ENCODE measurements at places on chromosomes 3 and 15.

DNA sequence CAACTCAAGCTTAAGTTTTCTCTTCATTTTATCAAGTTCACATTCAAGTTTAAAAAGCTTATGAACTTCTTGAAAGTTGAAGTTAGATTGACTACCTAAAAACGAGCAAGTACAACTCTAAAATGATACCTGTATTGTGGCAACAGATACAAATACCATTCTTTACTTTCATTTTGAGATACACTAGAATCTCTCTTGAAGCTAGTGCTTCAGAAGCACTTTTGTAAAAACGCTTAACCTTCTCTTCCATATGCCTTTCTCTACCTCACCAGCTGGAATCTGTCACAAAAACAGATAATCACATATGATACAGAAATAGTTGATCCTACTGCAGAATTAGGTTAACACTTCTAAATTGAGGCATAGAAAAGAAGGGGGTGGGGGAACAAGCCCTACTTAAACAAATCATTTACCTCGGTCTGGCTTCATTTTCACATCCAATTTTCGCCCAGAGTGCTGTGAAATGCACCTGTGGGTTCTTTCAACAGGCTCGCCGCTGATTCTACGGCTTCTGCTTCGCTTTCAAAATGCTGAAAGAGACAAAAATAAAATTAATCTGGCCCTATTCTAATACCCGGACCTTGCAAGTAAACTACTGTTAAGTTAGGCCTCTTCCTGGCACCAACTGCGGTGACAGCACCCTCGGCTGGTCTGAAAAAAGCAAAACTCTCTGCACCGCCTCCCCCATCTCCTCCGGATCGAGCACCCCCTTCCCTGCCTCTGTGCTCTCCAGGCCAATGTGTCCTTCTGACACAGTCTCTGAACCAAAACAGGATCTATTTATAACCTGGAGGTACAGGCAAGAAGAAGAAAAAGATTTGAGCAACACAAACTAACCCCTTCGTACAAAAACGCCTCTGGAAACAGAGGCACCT, 1.4 kb downstream of the ATOSA start:
- DNase-seq = peak; percentile 75

DNA sequence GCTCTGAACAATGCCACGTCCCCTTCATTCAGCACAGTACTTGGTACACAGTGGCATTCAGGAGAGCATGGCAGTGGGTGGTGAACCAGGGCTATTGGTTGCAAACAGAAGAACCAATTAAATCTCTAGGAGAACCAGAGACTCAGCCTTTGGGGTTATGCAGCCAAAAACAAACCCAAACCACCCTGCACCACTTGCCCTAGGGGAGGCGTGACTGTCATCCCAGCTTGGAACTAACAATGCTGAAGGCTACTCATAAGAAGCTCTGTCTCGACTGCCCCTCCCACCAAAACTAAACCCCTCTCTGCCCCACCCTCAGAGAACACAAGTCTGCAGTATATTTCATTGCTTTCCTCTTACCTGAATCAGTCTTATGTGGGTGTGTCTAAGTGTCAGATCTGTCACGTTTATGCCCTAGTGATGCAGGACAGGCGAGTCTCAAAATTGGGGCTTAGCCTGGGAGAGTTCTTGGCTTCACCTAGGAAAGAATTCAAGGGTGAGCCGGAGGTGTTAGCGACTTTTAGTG, 15.2 kb upstream of the KLHL40 start:
- DNase-seq = no peak

GRCh38 chr3:8455526-8456411, 45.9 kb upstream of the LMCD1 start:
- DNase-seq = no peak

GRCh38 chr15:59991834-59992233, 12.3 kb upstream of the FOXB1 start:
- DNase-seq = no peak

DNA sequence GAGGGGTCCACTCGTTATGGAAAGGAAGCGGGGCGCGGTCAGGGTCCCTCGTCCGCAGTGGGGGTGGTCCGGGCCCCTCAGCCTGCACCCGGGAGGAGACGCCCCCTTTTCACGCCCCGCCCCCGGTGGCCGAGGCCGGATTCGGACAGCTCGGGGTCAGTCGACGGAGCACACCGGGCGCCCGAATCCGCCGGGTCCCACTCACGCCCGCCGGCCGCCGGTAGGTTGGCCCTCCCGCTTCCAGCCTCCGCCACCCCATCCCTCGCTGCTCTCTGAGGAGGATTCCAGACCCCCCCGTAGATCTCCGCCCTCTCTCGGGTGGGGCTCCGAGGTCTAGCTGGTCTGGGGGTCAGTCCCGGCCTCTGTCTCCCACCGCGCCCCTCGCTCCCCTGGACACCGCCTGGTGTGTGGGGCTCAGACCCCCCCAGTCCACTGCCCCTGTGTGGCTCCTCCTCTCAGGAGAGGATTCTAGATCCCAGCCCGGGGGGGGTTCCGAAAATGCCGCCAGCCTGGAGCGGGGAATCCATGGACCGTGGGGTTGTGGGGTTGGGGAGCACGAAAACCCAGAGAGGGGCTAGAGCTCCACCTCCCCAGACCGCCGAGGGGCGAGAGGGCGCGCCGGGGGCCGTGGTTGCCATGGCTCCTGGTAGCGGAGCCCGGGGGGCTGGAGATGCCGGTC, 725 bp downstream of the CHL1 start:
- no peak for DNase-seq

DNA sequence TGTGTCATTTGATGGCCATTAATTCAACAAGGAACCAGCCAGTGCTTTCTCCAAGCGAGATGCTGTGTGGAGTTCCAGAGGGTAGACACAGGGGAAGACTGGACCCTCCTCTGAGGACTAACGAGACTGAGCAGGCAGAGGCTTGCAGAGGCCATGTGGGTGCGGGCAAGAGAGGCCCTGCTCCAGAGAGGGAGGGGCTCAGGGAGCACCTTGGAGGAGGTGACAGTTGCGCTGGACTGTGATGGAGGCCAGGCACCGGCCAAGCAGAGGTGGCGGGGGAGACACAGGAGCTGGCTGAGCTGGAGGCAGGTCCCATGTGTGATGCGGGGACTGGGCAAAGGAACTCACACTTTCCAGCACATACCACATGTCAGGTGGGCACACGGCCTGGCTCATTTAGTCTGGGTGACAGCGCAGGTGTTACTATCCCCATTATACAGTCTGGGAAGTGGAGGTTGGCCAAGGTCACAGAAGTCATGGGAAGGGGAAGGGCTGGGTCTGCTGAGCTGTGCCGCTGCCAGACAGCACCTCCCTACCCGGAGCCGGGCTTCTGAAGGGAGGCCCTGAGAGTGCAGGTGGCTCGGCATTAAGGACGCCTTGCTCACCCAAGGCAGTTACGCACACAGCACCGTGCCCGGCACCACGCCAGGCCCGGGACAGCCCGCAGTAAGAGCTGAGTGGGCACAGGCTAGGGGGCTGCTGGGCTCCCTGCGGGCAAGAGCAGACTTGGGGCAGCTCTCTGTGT, 3.7 kb downstream of the MELTF start:
- DNase-seq = no peak

DNA sequence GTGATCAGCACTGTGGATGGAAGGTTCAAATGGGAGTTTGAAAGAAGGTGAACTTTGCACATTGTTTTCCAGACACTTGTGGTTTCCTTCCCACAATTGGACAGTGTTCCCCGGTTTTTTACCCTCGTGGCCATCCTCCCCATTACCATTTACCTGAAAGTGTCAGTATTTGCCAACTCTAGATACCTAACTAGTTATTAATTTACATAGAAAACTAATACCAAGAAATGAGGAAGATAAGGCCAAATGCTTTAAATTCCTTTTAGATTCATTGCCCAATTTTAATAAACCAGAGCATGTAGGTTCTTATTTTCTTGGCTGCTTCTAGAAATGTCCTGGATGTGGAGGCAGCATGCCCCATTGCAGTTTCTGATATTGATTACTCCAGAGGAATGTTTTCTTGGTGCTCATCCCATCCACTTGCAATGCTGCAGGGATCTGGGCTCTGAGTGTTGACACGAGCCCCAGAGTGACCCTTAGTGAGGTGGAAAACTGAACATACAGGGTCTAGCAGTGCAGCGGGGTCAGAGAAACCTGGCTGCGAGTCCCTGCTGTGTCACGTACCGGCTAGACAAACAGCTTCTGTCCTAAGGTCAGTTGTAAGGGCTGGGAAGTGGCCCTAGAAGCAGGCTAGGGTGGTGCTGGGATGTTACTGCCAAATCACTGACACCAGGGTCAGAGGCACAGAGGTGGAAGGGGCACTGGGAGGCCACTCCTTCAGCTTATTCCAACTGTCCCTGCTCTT, 23.5 kb downstream of the LSM3 start:
- DNase-seq = no peak

GRCh38 chr3:8256441-8257071, 245.1 kb upstream of the LMCD1 start:
- DNase-seq = no peak

DNA sequence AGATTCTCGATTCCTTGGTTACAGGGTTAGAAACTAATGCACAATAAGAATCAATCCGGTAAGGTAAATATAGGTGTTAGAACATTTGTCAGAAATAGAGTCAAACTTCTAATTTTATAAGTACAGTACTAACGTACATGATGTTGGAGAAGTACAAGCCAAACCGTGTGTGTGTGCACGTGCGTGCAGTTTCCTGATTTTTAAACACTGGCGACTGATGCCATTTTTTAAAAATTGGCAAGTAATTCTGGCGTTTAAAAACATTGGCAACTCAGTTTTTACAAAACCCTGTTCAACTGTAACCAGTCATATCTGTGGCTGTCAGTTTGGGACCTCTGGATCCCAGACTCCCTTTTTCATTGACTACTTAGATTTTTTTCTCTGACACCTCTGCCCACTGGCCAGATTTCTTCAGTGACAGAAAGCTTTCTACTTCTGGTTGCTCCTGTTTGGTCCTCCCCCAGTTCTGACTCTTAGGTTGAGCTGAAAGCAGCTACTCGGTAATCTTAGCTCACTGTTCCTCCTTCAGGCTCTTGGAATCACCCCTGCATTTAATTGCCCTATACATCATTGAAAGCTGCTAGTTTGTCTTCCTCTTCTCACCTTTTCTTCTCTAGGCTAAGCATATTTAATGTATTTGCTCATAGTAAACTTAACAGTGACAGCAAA, 843 bp downstream of the ATG7 start:
- DNase-seq = no peak

- no peak for DNase-seq
Observed at GRCh38 chr3:192914848-192915247, 2.8 kb downstream of the MB21D2 start.

DNA sequence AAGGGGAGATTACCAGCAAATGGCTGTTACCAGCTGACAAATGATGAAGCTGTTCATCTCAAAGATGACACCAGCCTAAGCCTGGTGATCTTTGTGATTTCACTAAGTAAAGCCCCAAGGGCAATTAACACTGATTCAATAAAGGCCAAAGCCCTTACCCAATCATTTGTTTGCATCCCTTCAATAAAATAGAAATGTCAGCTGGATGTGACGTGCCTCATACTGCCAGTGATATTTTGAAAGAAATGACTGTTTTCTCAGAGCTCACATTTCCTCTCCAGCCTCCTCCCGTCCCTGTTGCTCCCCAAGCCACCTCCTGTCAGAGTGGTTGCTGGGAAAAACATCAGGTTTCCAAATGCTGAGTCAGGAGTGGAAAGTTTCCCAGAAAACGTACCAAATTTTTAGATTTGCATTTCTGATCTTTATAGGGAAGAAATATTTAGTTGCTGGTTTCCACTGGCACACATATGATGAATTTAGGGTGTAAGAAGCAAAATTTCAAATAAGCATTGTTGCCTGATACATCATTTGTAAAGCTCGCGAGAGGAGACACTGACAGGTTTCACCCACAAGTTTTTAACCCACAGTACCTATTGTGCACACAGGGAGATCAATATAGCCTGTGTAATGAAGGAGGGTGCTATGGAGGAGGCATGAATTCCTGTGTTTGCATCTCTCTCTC, 21.0 kb downstream of the C2CD4A start:
- no peak for DNase-seq

DNA sequence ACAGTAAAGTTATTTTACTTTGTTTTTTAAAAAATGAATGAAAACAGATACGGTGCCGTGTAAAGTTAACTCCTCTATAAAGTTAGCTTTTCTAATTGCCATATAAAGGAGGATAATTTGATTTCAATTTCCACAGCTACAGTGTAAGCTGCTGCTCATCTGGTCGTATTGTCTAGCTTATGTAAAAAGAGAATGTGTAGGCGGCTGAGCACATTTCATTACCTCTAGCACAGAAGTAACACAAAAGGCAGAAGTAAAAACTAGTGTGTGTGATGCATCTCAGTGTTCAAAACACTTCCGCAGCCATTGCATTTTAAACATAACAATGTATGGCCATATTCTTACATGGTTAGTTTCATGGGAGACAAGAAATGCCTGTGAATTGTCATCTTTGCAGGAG, 105.0 kb upstream of the P2RY1 start:
- DNase-seq = no peak

- no peak for DNase-seq
Observed at GRCh38 chr15:49063402-49064280, 17.4 kb upstream of the SECISBP2L start.

- no peak for DNase-seq
Observed at GRCh38 chr15:40060236-40060961, 21.4 kb upstream of the SRP14 start.

DNA sequence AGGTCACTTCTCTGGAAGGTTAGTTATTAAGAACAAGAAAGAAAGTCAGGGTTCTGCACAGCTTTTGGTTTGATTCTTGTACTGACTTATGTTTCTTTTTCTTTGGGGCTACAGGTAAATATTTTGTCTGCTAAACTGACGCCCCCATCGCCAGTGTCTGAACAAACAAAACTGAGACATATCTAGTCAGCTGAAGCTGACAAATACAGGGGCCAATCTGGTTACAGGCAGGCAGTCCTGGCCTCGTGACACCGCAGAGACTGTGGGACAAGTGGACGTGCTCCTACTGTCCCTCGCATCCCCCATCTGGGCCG, 4.6 kb upstream of the RPL14 start:
- no peak for DNase-seq

DNA sequence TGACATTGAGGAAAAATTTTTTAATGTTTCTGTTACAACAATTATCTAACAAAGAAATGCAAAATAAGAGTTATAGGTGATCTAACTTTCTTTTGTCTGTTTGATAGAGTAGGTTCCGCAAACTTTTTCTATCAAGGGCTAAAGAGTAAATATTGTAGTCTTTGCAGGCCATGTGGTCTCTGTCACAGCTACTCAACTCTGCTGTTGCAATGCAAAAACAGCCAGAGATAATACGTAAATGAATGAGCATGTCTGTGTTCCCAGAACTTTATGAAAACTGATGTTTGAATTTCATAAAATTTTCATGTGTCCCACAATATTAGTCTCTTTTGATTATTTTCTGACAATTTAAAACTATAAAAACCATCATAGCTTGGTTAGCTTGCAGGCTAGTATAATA, 73.3 kb downstream of the SLC24A1 start:
- no peak for DNase-seq
